ELR (cell line): ENCODE measurements at places on chromosomes 13 and 19.

- DNase-seq = no peak
Measured at GRCh38 chr13:45940061-45940460, 88.5 kb upstream of the SIAH3 start.

DNA sequence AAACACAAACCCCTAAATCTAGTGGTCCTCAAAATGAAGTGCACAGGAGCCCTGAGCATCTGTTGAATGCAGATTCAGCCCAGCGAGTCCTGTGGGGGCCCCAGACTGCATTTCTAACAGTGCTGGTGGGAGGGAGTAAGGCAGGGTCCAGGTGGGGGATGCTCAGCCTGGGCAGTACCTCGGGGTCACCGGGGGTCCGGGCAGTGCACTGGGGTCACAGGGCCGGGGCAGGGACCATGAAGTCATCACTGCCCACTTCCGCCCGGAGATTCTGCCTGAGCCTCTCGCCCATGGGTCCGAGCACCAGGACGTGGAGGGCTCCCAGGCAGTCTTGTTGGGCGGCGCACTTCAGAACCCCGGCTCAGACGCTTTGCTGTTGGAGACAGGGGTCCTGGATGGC, 838 bp upstream of the ATP4B start:
- no peak for DNase-seq

- no peak for DNase-seq
Measured at GRCh38 chr19:7689165-7689564, 8.5 kb downstream of the TRAPPC5 start.

GRCh38 chr13:27097691-27098090, 73.9 kb downstream of the USP12 start:
- DNase-seq = no peak

- no peak for DNase-seq
Measured at GRCh38 chr19:6263735-6264444, 15.9 kb downstream of the MLLT1 start.

GRCh38 chr19:35154525-35155406, at the start of gene FXYD5:
Gene FXYD5 (plus strand): TSS chr19:35154735. CDS start chr19:35155551, 816 bp downstream.
- DNase-seq = peak; percentile 85

DNA sequence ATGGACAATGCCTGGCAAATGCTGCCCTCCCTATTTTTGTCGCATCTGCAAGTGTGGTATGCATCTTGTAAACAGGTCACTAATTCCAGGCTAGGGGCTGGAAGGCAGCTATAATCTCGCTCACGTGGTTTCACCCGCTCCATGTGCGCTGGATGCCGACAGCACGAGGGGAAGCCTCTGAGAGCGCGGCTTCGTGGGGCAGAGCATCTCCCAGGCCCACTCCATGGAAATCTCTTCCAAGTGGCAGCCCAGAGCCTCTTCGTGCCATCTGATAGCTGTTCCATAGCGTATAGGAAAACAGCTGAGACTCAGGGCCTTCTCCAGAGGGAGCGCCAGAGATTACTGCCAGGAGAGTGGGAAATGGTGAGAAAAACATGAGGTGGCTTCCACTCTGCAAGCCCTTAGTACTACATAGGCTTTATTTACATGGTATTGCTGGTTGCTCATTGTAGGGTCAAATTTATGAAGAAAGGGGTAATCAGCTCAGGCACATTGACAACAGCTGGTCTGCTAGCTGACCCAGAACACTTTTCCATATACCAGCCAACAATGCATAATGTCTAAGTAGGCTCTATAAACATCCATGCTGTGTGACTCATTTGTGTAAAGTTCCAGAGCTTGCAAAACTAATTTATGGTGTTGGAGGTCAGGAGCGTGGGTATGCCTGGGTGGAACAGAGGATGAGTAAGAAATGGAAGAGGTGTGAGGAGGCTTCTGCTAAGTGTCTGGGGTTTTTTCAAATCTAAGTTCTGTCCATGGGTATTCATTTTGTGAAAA, 165.2 kb downstream of the SHISA2 start:
- DNase-seq = peak; percentile 67

DNA sequence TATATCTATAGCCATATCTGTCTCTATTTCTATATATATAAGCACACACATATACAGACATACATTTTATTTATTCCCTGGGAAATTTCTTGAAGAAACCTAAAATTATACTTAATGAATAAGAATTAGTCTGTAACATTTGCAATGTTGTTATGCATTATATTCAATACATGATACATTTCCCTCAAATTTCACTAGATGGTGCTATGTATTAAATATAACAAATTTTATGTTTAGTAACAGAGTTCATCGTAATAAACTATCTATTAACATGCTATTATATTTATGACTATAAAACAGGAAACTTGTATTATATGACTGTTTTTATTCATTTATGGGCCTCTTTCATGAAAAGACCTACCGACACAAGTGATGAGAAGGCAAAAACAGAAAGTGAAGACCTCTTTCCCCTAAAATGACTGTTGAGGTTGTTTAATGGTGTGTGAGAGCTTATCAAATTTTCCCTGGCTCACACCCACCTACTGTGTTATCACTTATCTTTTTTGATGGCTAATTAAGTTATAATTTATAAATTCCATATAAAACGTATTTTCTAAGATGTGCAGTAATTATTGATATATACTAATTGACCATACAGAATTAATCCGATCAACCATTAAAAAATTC, 881.9 kb downstream of the SLITRK6 start:
- DNase-seq = peak; percentile 55

DNA sequence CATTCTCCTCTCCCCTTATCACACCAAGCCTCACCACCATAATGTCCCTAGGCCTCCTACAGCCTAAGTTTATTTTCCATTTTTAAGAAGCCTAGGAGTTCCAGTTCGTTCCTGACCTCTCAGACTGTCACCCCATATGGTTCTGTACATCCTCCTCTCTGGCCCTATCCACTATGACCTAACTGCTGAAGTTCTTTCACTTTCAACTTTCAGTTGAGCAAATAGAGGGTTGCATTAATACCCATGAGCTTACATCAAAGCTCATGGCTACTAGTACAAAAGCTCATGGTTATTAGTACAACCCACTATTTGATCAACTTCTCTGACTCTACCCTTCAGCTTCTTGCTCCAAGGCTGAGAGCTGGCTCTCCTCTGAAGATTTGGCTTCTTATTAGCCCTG, 72.9 kb downstream of the FGF14 start:
- no peak for DNase-seq

DNA sequence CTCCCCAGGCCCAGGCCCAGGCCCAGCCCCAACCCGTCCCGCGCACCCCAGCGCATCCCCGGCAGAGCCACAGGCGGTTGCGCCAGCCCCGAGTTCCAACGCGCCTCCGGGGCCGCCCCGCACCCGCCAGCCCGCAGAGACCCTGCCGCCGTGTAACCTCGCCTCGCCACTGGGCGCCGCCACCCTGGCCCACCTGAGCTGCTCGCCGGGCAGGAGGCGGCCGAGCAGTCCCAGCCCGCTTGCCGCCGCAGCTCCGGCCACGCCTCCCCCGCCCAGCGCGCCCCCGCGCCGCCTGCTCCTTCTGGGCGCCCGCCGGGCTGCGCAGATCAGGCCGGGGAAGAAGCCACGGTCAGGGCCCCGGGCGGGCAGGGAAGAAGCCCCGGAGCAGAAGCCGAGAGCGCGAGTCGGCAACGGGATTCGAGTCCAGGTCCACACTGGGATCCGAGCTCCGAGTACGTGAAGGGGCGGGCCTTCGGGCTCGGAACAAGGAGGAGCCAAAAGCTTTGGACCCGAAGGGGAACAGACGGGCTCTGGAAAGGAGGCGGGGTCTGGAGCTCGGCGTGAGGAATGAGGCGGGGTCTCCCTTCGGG, at the start of gene MBOAT7:
Gene MBOAT7 (minus strand): TSS at position 436 of the 590 bp plus-strand sequence. CDS start 1,072 bp downstream, outside the sequence.
- no peak for DNase-seq

DNA sequence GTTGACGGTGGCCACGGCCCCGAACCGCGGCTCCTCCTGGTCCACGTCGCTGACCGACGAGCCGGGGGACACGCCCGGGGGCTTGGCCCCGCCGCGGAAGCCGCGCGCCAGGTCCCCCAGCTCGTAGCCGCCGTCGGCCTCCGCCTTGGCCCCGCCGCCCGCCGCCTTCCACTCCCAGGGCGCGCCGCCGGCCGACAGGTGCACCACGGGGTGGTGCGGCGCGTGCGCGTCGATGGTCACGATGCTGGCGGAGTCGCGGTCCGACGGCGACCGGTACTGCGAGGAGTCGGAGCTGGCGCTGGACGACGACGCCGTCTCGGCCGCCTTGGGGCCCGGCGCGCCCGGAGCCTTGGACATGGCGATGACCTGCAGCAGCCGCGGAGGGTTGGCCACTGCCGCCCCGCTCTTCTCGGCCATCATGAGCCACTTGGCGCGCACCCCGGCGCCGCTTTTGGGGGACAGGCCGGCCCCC, 9.0 kb downstream of the PLPPR3 start:
- no peak for DNase-seq

DNA sequence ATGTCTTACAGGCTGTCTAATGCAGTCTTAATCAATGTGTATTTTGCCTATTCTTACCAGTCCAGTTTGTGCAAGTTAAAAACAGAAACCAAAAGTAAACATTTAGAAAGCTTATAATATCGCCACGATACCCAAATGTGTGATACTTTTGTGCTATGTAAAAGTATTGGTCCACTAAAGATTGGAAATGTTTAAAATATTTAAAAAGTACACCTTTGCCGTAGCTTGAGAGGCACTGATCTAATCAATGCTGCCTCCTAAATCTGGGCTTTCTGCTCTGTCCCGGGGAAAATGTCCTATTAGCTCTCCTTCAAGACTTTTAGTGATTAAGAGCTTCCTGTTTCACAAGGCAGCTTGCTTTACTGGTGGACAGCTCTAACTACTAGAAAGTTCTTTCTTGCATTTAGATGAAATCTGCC, 64.7 kb downstream of the DNAJC15 start:
- DNase-seq = no peak

DNA sequence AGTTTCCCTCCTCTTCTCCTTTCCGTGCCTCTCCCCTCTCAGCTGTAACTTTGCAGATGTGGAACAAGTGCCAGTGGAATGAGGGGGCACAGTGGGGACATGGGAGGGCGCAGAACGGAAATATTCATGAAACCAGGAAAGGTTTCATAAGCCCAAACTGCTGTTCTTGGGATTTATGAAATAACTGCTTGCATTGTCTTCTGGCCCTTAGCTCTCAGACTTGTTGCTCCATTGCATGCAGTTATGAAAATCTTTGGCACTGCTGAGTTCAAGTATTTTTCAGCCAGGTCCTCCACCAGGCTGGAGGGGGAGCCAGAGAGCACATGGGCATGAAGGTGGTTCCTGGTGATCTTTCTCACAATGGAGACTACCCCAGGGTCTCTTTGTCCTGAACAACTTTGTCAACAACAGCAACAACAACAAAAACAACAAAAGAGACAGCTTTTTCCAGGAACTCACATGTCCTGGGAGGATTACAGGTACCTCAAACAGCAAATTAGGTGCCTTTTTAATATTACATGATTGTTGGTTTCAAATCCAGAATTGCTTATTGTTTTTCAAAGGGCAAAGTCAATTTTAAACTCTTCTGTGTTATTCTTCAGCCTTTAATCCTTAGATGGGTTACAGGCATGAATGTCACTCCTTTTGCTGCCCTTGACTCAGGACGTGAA, 1.5 kb downstream of the RGCC start:
- DNase-seq = peak; percentile 59

GRCh38 chr13:53045189-53045588, 16.6 kb downstream of the OLFM4 start:
- no peak for DNase-seq

- DNase-seq = peak; percentile 71
Measured at GRCh38 chr13:25752957-25753551, 298.8 kb downstream of the SHISA2 start.

DNA sequence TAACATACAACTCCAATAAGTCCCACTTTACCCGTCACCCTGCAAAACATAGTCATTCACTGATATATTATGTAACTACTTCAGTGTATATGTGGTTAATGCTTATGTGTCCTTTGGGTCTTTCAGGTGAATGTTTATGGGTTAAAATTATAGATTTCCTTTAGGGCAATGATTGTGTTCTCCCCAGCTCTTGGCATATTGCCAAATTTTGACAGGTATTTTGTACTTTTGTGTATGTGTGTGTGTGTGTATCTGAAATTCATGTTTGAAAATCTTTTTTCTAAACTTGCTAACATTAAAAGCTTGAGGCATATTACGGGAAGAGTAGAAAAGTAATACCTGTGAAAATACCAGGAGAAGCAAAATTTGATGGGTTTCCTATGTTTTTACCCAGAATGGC, 8.2 kb downstream of the CDK8 start:
- no peak for DNase-seq

DNA sequence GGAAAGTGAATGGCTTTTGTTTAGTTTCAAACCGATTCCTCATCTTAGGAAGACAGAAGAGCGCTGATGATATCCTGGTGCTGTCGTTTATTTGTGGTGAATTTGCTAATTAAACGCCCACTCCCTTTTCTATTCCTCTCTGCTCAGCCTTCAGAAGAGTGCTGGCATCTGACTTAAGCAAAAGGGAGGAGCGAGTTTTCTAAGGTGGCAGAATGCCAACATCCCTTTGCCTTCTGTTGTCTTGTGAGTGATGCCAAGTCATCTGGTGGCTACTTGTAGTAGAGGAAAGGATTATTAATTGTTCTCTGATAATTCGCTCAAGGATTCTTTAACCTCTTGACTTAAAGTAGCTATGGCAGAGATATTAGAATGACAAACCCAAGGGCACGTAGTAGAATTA, 68.1 kb downstream of the ERCC5 start:
- peak; percentile 9 for DNase-seq

GRCh38 chr13:98216135-98216565, 39.1 kb upstream of the RNF113B start:
- peak; percentile 93 for DNase-seq

DNA sequence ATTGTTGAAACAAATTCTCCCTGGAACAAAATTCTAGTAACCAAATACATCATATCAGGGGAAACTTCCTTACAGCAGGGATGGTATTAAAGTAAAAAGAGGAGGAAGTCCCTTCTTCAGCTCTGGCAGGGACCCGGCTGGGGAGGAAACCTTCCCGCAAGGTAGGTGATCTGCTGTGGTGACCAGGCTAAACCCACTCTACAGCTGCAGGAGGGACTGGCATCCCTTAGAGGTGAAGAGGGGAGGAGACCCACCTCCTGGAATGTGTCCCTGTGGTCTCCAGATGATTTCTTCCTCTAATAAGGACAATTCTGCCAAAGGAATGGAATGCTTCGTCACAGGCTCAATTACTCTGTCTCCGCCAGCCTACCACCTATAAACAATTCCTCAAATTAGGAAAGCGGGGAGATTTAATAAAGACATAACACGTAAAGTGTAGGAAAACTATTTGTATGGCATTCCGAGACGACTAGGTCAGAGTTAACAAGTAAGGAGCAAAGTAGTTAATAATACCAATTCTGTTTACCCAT, 637 bp upstream of the PDS5B start:
- DNase-seq = no peak

DNA sequence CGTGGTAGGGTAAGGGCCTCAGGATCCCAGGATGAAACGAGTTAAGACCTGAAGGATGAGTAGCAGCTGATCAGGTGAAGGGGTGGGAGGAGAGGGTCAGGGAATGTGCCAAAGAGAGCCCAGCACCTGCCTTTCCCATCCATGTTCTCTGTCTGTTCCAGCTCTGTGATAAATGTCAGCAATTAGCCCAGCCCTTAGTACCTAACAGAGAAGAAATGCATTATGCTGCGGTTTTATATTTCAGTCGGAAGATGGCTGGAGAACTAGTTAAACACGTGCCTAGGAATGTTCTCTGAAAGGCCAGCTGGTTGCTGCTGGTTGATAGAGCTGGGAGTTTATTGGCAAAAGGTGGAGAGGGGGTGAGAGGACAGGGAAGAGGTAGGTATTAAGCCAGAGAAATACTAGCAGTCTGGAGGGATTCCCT, 268.2 kb downstream of the SHISA2 start:
- DNase-seq = no peak

GRCh38 chr19:16044746-16045145, 31.5 kb upstream of the TPM4 start:
- DNase-seq = no peak

- no peak for DNase-seq
Measured at GRCh38 chr13:71797517-71797916, 69.5 kb downstream of the DACH1 start.
